ENCODE measurements at places on chromosomes 11 and 22.

DNA sequence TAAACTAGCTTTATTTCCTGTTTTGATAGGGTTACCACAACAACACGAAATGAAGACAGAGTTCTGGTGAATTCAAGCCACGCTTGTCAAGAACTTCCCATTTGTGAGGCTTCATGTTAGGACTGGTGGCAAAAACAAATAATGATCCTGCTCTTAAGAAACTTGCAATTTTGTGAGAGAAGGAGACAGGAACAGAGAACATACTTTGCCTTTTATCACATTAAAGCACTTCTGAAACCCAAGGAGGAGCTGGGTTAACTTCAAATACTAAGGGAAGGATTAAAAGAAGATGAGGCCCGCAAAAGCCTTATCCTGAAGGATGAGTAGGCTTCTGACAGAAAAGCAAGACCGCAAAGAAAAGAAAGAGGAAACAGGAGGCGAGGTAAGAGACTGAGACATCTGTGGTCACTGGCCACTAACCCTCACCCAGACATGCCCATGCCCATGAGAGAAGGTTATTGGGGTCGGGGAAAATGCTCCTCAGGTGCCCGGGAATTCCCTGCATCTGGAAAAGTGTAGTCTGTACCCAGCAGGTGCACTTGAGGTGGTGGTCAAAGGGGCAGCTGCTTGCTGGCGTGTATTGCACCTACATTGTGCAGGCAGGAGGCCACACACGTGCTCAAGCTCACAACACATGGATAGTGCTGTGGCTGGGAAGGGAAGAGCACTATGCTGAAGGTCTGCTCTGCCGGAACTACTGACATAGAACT is 50.5 kb downstream of the MAPK1 start:
- DNase-seq, result no peak

DNA sequence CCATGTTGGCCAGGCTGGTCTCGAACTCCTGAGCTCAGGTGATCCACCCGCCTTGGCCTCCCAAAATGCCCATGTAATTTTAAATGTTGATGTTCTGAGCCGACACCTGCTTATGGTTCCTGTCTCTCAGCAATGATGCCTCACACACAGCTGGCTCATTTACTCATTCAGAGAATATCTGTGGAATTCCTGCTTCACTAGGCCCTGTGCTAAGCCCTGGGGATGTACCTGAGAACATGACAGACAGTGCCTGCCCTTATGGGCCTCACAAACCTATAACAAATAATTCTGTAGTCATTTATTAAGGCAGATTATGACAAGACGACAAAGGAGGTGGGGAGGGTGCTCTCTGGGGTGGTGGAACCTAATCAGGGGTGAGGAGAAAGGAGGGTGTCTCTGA is 93.7 kb downstream of the PRR5L start:
- no peak for DNase-seq

- DNase-seq, result no peak
Measured at GRCh38 chr22:19903031-19903430, 38.5 kb upstream of the COMT start.

DNA sequence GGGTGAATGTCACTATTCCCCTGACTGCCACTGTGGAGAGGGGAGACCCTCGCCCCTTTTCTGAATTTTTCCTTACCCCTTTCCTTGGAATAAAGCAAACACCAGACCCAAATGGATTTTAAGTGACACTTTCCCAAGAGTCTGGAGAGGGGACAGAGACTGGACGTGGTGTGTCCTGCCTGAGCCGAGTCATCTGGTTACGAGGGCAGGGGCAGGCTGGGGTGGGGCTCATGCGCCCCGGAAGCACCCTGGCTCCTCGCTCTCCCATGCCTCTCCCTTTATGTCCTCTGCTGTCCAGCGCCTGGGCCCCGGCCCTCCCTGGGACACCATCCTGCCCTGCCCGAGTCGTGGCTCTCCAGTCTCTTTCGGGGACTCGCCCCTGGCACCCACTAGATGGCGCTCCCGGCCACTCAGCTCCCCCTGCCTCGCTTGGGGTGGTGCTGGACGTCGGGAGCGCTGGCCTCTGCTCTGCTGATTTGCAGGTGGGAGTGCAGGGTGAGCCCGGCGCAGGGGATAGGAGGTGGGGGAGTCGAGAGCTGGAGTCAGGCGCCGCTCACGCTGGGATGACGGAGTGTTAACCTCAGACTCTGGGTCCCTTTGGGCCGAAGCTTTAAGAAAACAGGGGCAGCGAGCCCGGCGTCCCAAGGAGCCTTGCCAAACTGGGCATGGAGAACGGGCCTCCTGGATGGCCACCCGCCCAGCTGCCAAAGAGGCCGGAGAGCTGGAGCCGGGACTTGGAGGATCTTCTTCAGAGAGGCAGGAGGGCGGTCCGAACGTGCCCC is 89.8 kb downstream of the RPS6KA4 start:
- peak; percentile 72 for DNase-seq

GRCh38 chr11:90171359-90171758 is 36.9 kb downstream of the NAALAD2 start:
- DNase-seq, result no peak

GRCh38 chr11:75334402-75334891 is 17.0 kb downstream of the ARRB1 start:
- no peak for DNase-seq

GRCh38 chr11:44452827-44453572 is 112.5 kb upstream of the CD82 start:
- DNase-seq, result no peak

Measured in NCI-H2227 treated with DMSO at 0.1 percent for 48 hours (cell line).